Kasumi-1 (cell line): ENCODE measurements at places on chromosomes 16 and 17.

- no peak for DNase-seq
Observed at GRCh38 chr16:28823291-28823872, 583 bp downstream of the ATXN2L start.

DNA sequence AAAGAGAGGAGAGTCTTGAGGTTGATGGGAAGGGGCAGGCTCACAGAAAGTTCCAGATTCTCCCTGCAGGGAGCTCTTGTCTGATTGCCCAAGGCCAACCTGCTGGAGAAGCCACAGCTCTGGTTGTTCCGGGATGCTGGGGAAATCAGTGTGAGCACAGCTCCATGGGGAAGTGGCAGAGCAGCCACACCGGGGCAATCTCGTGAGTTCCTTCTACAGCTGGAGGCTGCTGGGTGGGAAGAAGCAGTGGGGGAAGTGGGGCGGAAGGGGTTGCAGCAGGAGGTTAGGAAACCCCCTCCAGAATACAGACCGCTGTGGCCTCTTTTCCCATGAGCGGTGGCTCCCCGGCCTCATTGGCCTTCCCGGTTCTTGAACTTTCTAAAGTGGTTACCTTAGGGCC is 34.0 kb downstream of the KIAA0513 start:
- DNase-seq, result peak; percentile 82

GRCh38 chr17:27904534-27905446 is 11.6 kb upstream of the LYRM9 start:
- DNase-seq, result no peak

DNA sequence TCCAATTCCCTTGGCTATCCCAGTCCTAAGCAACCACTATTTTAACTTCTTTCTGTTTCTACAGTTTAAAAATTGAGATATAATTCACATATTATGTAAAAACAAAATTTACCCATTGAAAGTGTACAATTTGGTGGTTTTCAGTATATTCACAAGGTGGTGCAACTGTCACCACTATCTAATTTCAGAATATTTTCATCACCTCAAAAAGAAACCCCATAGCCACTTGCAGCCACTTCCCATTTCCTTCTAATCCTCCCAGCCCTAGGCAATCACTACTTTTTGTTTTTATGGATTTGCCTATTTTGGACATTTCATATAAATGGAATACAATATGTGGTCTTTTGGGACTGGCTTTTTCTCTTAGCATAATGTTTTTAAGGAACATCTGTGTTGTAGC is 36.1 kb upstream of the NACA2 start:
- no peak for DNase-seq

DNA sequence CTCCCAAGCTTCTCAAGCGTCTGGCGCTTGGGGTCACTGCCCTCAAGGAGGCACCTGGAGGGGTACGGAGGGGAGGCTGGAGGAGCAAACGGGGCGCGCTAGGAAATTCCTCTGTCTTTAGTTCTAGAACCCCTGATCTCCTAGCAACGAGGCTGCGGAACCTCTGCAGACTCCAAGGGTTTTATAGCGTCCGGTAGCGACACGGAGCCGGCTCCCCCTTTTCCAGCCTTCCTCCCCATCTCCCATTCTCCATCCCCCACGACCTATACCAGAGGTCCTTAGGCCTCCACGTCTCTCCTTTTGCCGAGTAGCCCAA is 601 bp upstream of the CDIPT start:
- no peak for DNase-seq

GRCh38 chr16:13099822-13100221 is 198.4 kb downstream of the SHISA9 start:
- no peak for DNase-seq

GRCh38 chr16:72853575-72854266 is 194.2 kb downstream of the ZFHX3 start:
- peak; percentile 77 for DNase-seq

DNA sequence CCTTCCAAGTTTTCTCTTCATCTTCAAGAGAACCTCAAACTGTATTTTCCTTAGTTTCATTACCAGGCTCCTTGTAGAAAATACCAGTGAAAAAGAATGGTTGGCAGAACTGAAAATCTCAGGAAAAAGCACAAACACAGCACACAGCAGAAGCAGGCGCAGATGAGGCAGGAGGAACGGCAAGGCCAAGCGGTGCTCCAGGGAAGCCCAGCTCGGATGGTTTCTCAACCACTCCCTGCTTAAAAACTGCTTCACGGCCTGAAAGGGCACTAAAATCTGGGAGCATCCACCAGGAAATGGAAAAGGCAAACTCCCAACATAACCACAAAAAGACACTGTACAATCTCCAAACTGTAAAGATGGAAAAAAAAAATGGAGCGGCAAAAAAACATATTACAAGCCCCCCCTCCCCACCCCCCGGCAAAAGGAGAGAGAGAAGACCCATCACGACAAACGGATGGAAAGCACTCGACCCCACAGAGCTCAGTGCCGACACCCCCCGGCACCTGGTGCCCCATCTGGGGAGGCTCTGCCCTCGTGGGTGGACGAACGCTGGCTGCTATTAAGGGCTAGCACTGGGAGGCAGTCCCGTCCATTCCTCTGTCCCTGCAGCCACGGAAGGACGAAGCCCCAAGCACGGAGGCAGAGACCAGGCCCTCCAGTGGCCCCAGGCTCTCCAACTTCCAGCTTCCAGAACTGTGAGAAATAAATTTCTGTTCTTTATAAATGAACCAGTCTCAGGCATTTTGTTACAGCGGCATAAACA is 127.5 kb downstream of the ZNF778 start:
- DNase-seq, result no peak

- DNase-seq, result peak; percentile 67
Observed at GRCh38 chr17:29390851-29391631, 878 bp downstream of the TAOK1 start.

DNA sequence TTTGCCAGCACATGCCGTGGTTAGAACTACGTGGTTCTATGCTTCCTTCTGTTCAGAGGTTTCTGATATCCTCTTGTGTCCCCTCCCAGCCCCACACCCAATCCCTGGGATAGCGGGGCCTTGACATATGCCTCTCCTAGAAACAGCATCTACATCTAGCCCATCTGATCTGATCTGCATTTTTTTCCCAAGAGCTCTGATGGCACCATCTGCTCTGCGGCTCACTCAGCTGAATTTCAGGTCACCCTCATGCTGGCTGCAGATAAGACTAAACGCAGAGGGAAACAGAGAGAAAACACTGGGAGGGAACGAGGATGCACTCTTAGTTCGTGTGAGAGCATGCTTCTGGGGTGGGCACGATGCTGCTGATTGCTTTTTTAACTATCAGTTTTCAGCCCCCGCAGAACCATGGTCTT is 10.7 kb downstream of the WIPI1 start:
- DNase-seq, result no peak

DNA sequence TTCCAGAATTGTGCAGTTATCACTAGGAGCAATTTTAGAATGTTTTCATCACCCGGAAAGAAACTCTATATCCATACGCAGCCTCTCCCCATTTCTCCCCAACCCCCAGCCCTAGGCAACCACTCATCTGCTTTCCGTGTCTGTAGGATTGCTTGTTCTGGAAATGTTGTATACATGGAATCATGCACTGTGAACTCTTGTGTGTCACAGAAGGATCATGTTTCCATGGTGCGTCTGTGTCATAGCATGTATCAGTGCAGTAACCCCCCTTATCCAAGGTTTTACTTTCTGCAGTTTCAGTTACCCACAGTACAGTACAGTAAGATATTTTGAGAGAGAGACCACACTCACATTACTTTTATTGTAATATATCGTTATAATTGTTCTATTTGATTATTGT is 299.4 kb downstream of the CPPED1 start:
- DNase-seq, result no peak

DNA sequence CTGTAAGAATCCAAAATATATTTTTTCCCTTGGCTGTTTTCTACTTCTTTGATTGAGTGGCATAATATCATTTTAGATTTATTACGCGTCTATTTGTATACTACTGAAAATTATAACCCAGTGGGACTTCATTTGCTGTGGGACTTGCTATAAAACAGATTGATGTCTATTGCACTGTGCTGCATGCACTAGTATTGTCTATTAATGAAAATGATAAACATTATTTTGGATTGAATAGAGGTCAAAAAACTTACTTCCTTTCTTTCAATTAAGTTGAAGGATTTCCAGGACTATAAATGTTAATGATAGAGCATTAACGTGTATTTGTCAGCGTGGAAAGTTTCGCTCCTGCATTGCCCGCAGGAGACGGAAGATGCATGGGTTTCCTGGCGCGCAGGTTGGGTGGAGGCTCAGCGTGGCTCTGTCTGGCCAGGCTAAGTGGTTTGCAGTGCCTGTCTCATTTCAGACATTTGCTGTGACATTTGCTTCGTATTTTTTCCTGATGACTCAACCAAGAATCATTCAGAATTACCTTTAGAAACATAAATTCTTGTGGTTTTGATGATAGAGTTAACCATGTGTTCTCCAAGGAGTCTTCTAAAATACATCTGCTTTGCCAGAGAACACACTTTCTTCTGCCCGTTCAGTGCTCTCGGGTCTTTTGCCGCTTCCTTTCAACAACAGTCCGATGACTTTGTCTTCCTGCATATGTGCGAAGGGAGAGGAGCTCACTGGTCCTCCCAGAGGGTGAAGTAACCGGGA is 216.7 kb downstream of the RPTOR start:
- DNase-seq, result no peak

GRCh38 chr17:37447641-37448040 is 41.0 kb downstream of the TADA2A start:
- no peak for DNase-seq

GRCh38 chr16:85005285-85006069 is 5.9 kb downstream of the ZDHHC7 start:
- no peak for DNase-seq

GRCh38 chr16:59204589-59204988 is 470.5 kb upstream of the GOT2 start:
- no peak for DNase-seq

- peak; percentile 7 for DNase-seq
Observed at GRCh38 chr17:164303-165235, 16.9 kb downstream of the DOC2B start.

DNA sequence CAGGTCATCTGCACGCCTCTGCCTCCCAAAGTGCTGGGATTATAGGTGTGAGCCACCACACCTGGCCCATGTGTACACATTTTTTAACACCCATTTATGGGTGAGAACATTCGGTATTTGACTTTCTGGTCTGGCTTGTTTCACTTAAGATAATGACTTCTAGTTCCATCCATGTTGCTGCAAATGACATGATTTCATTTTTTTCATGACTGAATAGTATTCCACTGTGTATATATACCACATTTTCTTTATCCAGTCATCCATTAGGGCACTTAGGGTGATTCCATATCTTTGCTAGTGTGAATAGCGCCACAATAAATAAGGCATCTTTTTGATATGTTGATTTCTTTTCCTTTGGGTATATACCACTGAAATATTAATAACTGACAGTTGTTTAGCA is 5.6 kb downstream of the ALOX12B start:
- DNase-seq, result no peak

GRCh38 chr16:19926449-19927390 is 42.1 kb upstream of the GPRC5B start:
- no peak for DNase-seq

GRCh38 chr17:4648741-4649140 is 7.3 kb upstream of the ALOX15 start:
- no peak for DNase-seq

- DNase-seq, result no peak
Observed at GRCh38 chr16:70664325-70665112, 18.2 kb downstream of the IL34 start.

GRCh38 chr17:74386386-74386785 is 19.1 kb downstream of the GPR142 start:
- DNase-seq, result peak; percentile 71

DNA sequence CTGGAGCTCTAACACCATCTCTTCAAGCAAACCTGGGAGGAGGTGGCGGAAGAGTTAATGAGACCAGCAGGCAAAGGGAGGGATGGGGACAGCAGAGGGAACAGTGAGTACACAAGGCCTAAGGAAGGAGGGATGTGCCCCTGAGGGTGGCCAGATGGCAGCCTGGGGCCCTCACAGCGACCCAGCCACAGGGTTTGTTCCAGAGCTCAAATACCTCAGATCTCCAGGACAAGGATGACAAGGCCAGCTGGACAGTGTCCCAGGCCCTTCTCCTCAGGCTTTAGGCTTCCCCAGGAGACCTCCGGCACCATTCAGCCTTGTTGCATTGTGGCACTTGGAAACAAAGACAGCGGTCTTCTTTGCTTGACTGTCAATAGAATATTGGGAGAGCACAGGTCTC is 14.9 kb downstream of the CDIP1 start:
- no peak for DNase-seq

GRCh38 chr16:70767377-70768202 is 33.4 kb downstream of the VAC14 start:
- no peak for DNase-seq

DNA sequence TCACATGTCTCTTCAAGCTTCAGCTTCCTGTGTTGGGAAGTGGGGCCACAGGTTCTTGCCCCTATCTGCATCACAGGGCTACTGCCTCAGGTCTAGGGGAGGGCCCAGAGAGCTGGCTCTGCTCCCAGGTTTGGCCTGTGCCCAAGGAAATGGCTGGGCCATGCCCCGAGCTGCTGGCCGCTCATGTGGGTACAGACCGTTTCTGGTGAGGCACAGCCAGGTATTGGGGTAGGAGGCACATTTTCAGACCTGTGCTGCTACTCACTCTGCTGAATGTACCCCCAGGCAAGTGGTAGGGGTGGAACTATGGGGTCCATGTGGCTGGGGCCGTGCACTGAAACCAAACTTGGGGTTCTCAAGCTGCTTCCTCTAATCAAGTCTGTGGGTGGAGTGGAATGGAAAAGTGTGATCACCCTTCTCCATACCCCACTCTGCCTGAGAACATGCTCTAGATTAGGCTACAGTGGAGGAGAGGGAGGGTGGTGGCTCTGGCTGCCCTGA is 4.6 kb downstream of the GAS2L2 start:
- DNase-seq, result no peak

DNA sequence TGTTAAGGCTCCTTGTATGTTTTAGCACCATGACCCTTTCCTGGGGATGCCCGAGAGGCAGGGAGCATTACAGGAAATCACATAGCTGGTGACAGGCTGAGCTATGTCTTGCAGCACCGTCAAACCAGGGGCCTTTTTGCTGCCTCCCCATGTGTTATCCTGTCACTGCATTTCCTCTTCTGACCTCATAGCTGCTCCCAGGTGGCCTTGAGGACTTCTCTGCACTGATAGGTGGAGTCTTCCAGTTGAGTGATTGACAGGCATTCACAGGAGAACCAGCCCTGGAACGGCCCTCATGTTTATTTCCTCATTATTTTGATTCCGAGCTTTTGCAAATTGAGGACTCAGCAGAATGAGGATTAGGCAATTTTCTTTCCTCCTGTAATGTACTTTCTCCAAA is 349.6 kb downstream of the HAPSTR1 start:
- no peak for DNase-seq

- DNase-seq, result no peak
Observed at GRCh38 chr17:64785011-64785421, 122.9 kb upstream of the SMURF2 start.

GRCh38 chr17:50311112-50311460 is 34.8 kb upstream of the XYLT2 start:
- no peak for DNase-seq
